ENCODE measurements at places on chromosomes 6 and 20. TPM values are rescaled to one million over a fixed set of nuclear protein-coding genes. Genes with fewer than 3 reads are reported as not detected.
A peak's percentile ranks its signal among the peaks of the same experiment; 100 is the strongest.

GRCh38 chr6:42873313-42873712 lies 6.1 kb upstream of the RPL7L1 start:
- no peak overlapping the region for H3K27ac ChIP-seq
- no peak overlapping the region for H3K4me3 ChIP-seq
- DNase-seq: no peak
- no peaks in the 10 kb centered on the region for H3K27me3 ChIP-seq
- H3K36me3 ChIP-seq: no peaks in the 10 kb centered on the region

GRCh38 chr6:152218887-152219286 lies 411.4 kb downstream of the ESR1 start:
- H3K27ac ChIP-seq: no peak overlapping the region
- H3K27me3 ChIP-seq: no peaks in the 10 kb centered on the region
- no peak for DNase-seq
- H3K4me3 ChIP-seq: no peak overlapping the region

The REM1 gene
- polyA plus RNA-seq: 0.14 TPM

DNA sequence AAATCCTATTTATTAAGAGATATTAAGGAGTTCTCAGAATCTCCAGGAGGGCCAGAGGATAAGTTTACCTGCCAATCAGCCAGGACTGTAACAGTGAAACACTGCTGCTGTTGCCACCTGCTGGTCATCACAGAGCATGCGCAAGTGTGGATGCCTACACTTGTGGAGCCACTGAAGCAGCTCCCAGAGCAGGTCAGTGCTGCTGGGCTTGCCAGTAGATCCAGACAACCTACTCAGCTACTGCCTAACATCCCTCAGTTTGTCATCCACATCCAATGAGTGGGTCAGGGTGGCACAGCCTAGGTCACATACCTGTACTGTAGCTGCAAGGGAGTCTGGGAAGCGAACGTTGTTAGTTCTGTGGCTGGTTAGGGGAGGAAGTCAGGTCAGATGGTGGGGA lies 18.3 kb upstream of the NHSL1 start:
- peak; percentile 35 for DNase-seq
- H3K4me3 ChIP-seq: no peak overlapping the region

DNA sequence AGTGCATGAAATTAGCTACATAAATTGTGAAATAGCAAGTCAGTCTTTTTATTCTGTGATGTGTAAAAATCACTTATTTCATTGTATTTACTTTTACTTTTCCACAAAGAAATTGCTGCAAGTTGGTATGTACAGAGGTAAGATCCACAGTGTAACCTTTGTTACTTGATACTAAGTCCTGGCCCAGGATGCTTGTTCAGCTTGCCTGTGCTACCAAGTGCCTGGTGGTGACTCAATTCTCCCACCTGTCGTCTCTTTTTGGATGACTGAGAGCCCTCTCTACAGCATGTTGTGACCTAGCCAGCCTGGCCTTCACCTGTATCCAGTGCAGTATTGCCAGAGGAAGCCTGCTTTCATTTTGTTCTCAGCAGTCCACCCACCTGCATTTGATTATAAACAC lies 54.9 kb downstream of the ANKRD6 start:
- no peak overlapping the region for H3K27ac ChIP-seq
- no peaks in the 10 kb centered on the region for H3K36me3 ChIP-seq
- no peaks in the 10 kb centered on the region for H3K27me3 ChIP-seq
- no peak for DNase-seq
- H3K4me3 ChIP-seq: no peak overlapping the region
- H3K4me1 ChIP-seq: no peaks in the 10 kb centered on the region

GRCh38 chr6:44854712-44855443 lies 467.4 kb downstream of the CDC5L start:
- no peaks in the 10 kb centered on the region for H3K4me1 ChIP-seq
- H3K4me3 ChIP-seq: no peak overlapping the region
- no peak for DNase-seq
- H3K27ac ChIP-seq: no peak overlapping the region

The TUBB1 gene
- polyA plus RNA-seq: 0.04 TPM

GRCh38 chr6:130932921-130933320 lies 105.7 kb downstream of the SMLR1 start:
- H3K27ac ChIP-seq: no peak overlapping the region
- H3K4me1 ChIP-seq: peaks cover 4% of the 10 kb centered on the region
- no peak for DNase-seq
- H3K4me3 ChIP-seq: no peak overlapping the region

DNA sequence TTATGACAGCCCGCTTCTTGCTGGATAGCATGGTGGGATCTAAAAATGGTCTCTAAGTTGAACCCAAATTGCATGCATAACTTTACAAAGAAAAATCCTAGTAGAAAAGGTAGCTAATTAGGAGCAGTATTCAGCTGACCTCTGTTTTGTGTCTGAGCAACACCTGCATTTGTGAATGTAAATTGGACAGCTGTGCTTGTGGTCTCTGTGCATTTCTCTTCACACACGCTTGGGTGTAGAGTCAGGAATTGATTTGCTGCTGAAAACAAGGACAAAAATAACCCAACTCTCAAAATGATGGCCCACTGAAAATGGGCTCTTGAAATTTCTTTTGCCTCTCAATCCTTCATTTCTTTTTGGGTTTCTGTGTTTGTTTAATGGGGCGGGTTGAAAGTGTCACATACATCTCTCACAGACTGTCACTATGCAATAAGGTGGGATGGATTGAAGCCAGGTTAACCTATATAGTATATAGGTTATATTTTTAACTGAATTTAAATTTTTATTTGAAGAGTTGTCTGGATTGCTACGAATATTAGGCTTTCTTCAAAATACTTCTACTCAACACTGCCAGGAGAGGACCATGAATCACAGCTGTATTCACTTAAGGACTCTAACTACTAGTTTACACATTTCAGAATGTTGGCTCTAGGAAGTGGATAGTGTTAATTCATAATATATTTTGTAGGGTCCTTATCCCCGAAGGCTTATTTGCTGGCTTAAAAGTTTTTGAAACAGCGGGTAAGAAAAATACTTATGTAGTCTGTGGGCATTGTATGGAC lies 46.5 kb downstream of the SOBP start:
- DNase-seq: no peak
- no peak overlapping the region for H3K4me3 ChIP-seq
- no peaks in the 10 kb centered on the region for H3K4me1 ChIP-seq
- no peaks in the 10 kb centered on the region for H3K36me3 ChIP-seq
- H3K27me3 ChIP-seq: no peaks in the 10 kb centered on the region

- no peaks in the 10 kb centered on the region for H3K27me3 ChIP-seq
- DNase-seq: no peak
- H3K4me3 ChIP-seq: no peak overlapping the region
- peaks cover 31% of the 10 kb centered on the region for H3K4me1 ChIP-seq
- H3K36me3 ChIP-seq: no peaks in the 10 kb centered on the region
Observed at GRCh38 chr6:15946701-15947385, 182.0 kb upstream of the MYLIP start.

The DBNDD2 gene
- polyA plus RNA-seq: 27.9 TPM

DNA sequence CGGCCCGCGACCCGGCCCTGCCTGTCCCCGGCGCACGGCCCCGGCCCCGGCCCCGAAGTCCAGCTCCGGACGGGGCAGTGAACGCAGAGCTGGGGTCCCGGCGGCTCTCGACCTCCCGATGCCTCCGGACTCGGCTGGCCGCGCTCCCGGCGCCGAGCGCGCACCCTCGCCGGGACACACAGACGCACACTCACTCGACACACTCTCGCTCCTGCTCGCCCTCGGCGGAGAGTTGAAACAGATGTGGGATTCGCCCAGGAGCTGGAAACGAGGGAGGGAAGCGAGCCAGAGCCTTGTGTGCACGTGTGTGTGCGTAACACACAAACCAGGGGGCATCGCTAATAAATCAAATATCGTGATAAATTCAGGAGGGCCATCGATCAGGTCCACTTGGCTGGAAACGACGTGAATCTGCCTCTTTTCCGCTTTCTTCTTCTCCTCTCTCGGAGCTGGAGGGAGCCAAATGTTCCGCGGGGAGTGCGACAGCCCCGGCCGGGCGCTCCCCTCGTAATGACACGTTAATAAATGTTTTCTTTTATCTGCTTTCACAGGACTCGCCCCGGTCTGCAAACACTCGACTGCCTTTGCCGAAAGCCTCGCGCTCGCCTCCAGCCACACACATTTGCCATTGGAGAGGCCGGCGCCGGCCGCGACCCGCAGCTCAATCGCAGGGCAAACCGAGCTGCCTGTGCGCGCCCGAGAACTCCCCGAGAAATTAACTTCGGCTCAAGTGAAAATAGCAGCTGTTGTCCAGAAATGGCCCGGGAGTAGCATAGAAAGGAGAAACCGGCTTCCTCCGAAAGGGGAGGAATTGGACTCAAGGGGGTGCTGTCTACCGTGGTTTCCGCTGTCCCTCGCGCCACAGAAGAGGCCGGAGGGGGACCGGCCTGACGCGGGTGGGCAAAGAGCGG lies 828 bp upstream of the SULF2 start:
- peaks cover 22% of the 10 kb centered on the region for H3K4me1 ChIP-seq
- peak; percentile 85 for DNase-seq
- no peaks in the 10 kb centered on the region for H3K36me3 ChIP-seq

- H3K27me3 ChIP-seq: no peaks in the 10 kb centered on the region
- H3K36me3 ChIP-seq: no peaks in the 10 kb centered on the region
- peaks cover 10% of the 10 kb centered on the region for H3K4me1 ChIP-seq
- H3K27ac ChIP-seq: no peak overlapping the region
Observed at GRCh38 chr20:8242827-8243724, 111.0 kb downstream of the PLCB1 start.

The MCHR2 gene
- not detected for polyA plus RNA-seq

GRCh38 chr6:29990931-29991330 lies 48.6 kb downstream of the HLA-A start:
- no peaks in the 10 kb centered on the region for H3K36me3 ChIP-seq
- H3K4me1 ChIP-seq: peaks cover 2% of the 10 kb centered on the region
- H3K27me3 ChIP-seq: peaks cover 7% of the 10 kb centered on the region
- no peak for DNase-seq
- H3K27ac ChIP-seq: no peak overlapping the region

- H3K27ac ChIP-seq: no peak within 1 kb of the TSS
- no peak for DNase-seq
- peaks cover 12% of the 10 kb centered on the region for H3K4me1 ChIP-seq
- no peaks in the 10 kb centered on the region for H3K27me3 ChIP-seq
- H3K36me3 ChIP-seq: no peaks in the 10 kb centered on the region
- peak within 1 kb of the TSS; percentile 44 for H3K4me3 ChIP-seq
Observed at GRCh38 chr20:36154700-36155628, at the start of gene EPB41L1. Gene EPB41L1 (plus strand): TSS chr20:36154740. CDS start chr20:36173778, 19,038 bp downstream.

DNA sequence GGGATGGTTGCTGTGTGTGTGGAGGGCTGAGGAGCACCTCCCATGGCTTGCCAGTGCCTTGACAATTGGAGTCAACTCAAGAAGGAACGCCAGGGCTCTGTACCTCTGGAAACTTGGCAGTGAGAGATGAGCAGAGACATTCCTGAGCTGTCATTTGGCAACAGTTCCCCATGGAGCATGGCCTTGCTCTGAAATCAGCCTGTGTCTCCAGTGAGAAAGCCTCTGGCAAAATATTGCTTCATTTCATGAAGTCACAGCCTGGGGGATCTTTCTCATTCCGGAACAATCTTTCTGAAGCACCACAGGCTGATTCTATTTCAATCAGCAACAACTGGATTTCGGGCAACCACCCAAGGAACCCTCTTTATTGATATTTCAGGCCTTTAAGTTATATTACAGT lies 52.2 kb upstream of the FNDC1 start:
- H3K4me1 ChIP-seq: no peaks in the 10 kb centered on the region
- H3K36me3 ChIP-seq: no peaks in the 10 kb centered on the region
- no peak overlapping the region for H3K27ac ChIP-seq
- DNase-seq: no peak

The XRN2 gene
- 25.4 TPM for polyA plus RNA-seq

Data from endothelial cell of umbilical vein (primary cell).